ENCODE measurements at places on chromosomes 2 and 18.

DNA sequence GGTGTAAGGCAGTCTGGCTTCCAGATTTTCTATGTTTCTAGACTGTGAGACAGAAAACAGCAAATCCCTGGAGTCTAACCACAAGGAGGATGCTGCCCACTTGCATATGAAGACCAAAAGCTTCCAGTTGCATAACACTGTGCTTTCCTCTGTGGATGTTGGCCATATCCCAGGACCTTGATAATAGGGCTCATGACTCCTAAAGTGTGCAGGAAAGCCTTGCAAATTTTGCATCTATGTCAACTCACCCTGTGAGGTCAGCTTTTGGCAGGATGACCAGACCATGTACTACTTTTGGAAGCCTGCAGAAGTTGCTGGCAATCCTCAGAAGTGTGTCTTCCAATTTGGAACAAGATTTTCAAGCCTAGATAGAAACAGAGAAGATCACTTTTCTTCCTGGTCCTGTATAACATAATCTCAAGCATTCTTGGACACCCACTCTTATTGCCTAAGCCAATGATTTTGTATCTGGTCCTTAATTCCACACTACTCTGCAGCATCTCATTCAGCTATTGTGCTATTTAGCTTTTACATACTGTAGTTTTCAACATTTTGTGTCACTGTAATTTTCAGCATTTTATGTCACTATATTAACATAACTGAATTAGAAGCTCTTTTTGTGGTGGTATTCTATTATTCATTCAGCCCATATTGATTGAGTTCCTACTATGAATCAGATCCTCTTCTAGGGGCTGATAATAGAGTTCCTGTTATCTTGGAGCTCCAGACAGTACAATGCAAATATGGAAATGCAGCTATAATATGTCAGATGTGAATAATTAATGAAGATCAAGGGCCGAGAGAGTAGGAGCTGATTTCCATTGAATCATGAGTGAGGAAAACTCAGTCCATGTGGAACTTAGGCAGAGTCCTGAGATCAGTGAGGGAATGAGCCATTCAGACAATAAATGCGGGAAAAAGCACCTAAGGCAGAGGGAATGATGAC lies 85.3 kb upstream of the RAB27B start:
- no peak for DNase-seq

GRCh38 chr2:105671156-105671555 lies 73.6 kb upstream of the NCK2 start:
- no peak for DNase-seq

DNA sequence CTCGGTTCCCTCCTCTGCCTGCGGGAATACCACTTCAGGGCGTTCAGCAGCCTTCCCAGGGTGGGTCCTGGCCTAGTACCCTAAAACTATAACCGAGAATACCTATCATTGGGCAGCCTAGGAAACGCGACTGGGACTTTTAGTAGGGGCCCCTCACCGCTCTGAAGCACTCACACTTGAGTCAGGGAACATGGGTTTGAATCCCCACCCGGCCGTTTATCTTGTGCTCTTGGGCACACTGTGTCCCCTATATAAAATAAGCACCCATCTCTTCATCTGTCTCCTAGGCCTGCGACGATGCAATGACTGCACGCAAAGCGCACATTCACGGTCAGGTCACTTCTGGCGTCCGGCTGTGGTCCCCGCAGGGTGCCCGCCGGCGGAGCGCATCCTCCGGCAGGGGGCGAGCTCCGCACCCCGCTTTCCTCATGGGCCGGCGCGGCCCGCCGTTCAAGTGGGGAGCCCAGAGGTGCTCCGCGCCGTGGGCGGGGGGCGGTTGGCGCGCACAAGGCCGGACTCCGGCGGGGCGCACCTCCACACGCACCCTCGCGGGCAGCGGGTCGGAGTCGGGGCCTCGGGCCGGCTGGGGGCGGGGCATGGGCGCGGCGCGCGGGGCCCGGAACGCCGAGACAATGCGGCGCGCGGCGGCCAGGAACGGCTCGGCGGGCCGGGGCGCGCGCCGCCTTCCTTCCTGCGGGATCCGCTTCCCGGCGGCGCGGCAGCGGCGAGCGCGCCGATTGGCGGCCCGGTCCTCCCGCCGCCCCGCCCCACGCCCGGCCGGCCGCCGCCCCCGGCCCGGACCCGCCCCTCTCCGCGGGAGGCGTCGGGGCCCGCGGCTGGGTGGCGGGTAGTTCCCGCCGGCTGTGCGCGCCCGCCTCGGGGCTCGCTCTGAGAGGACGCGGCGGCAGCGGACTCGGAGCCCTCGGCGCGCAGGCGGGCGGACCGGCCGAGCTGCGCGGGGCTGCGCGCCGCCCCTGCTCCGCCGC lies at the start of gene ASAP2:
Gene ASAP2 (plus strand): TSS at position 850 of the 986 bp plus-strand sequence. CDS start 293 bp downstream, outside the sequence.
- DNase-seq, result peak; percentile 41

GRCh38 chr18:44548291-44549221 lies 132.1 kb upstream of the SETBP1 start:
- DNase-seq, result no peak

GRCh38 chr18:57466745-57467409 lies 31.7 kb downstream of the ONECUT2 start:
- no peak for DNase-seq

GRCh38 chr2:100320547-100321178 lies 1.6 kb downstream of the LONRF2 start:
- no peak for DNase-seq

DNA sequence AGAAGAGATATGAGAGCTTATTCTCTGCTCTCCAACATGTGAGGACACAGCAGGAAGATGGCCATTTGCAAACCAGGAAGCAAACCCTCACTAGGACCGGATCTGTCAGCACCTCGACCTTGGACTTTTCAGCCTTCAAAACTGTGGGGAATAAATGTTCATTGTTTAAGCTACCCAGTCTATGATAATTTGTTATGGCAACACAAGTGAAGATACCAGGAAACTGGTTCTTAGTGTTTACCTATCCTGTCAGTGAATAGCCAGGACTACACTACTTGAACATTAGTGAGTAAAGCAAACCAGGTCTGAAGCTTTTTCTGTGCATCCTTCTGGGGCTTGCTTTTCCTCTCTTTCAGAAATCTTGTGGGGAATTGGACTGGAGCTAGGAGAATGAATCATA lies 44.4 kb upstream of the BARD1 start:
- no peak for DNase-seq

DNA sequence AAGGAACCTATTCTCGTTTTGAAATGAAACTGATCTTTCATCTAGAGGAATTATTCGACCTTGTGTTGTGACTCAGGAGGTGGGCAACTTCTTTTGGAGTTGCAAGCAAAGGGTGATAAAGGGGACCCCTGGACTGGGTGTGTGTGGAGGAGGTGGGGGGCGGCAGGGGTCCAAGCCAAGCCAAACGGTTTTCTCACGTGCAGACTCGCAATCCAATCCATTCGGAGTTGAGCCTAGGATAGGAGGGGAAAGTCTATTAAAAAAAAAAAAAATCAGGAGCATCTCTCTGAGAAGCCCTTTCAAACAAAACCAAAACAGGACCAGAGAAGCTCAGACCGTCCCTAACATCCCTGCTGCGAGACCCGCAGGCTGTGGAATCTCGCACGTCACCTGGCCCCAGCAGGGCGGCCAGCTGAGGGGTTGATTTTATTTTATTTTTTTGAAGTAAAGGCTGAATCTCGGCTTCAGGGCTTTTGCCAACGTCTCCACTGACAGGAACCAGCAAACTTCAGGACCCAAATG lies 3.7 kb upstream of the ZEB2 start:
- no peak for DNase-seq

GRCh38 chr2:170368370-170368769 lies 190.4 kb downstream of the MYO3B start:
- peak; percentile 40 for DNase-seq

DNA sequence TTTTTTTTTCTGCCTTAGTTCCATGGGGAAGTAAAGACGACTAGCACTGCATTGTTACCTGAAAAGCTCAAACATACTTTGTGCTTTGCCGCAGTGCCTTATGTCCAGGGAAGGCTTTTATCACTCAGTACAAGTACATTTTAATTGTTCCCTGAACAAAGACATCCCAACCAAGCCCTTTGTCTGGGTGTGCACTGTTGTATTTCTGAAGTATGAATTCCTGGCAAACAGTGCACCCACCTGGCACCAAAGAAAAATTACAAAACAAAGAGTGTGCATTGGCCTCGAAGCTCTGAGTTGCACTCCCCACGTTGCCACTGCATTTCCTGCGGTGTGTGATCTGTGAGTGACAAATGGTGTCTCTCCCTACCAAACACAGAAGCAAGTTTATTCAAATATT lies 858.5 kb upstream of the PIK3C3 start:
- DNase-seq, result peak; percentile 52

DNA sequence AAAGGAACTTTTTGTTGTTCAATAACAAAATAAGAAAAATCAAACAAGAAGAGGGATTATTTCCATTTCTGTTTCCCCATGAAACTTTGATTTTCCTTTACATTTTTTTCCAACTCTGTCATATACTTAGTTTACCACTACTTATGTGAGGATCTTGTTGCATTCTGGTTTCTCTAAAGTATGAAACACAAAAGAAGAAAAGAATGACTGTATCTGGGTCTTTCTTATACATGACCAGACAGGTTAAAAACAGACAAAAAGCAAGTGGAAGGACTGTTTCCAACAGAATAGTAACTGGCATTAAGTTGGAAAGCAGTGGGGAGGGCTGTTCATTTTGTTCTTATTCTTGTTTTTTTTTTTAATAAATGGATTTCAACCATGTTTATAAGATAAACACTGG lies 1207.8 kb upstream of the FAM98A start:
- no peak for DNase-seq

DNA sequence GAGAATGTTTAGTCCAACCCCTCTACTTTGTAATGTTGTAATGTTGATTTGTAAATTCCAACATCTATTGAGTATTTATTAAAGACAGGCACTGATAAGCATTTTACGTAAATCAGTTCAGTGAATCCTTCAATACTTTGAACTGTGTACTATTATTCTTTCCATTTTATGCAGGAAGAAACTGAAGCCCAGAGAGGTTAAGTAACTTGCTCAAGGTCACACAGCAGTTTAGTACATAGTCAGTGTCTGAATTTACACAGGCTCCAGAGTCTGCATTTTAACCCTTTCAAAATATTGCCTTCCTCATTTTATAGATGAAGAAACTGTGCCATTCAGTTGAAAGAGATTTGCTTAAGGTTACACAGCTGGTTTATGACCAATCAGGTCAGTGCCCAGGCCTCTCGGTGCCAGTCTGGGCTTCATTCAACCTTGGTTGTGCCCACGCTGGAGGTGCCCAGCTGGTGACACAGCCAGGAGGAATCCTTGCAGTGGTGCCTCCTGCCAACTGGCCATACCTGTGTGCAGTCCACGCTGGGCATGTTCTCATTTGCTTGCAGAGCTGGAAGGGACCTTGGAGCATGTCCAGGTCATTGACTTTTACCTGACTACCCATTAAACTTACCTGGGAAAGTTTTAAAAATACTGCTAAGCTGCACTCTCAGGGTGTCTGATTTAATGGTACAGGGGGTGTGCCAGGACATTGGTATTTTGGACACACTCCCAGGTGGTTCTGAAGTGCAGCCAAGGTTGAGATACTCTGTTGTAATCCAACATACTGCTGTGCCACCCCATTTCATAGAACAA lies 74.3 kb upstream of the CYRIA start:
- no peak for DNase-seq

- DNase-seq, result peak; percentile 82
These were observed 146.3 kb downstream of the RTN4 start for GRCh38 chr2:54903736-54904554.

GRCh38 chr2:214801068-214801467 lies 8.4 kb downstream of the BARD1 start:
- DNase-seq, result no peak

DNA sequence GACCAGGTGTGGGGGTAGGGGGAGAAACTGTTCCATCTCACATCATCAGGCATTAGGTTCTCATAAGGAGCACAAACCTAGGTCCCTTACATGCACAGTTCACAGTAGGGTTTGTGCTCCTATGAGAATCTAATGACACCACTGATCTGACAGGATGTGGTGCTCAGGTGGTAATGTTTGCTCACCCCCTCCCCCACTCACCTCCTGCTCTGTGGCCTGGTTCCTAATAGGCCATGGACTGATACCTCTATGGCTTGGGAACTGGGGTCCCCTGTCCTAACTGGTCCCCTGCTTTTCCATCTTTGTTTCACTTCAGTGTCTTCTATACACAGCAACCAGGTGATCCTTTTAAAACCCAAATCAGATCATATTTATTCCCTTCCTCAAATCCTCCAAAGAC lies 267.8 kb downstream of the TNS1 start:
- no peak for DNase-seq

DNA sequence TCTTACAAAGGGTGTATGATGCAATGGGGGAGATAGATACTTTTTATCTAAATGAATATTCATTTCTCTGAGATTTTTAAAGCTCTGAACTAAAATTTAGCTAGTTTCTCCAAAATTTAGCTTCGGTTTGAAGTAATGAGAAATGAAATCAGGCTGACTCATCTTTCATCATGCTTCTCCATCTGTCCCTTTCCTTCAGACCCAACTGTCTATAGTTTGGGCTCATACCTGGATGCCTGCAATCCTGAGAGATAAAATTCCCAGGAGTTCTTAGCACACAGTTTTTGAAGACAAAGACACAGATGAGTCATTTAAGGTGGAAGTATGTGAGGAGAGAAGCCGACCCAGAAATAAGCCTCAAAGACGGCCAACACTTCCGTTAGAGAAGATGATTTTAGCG lies 336.4 kb upstream of the CDH20 start:
- DNase-seq, result no peak

DNA sequence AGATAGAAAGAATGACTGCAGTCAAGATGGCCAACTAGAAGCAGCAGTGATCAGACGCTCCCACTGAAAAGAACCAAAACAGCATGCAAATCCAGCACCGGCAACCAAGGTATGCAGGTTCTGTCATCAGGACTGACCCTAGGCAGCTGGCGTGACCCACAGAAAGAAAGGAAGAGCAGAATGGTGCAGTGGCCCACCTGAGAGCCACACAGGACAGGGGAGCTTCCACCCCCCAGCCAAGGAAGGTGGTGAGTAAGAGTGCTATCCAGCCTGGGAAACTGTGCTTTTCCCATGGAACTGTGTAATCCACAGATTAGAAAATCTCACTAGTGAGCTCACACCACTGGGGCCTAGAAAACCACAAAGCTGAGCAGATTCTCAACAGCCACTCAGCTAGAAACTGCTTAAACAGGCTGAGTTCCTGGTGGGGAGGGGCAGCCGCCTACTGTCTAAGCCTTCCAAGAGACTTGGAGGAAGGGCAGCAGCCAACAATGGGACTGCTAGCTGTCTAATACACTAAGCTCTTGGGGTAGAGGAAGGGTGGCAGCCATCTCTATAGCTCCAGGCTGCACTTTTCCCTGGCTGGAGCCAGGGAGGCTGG lies 127.9 kb downstream of the EVA1A start:
- DNase-seq, result no peak

DNA sequence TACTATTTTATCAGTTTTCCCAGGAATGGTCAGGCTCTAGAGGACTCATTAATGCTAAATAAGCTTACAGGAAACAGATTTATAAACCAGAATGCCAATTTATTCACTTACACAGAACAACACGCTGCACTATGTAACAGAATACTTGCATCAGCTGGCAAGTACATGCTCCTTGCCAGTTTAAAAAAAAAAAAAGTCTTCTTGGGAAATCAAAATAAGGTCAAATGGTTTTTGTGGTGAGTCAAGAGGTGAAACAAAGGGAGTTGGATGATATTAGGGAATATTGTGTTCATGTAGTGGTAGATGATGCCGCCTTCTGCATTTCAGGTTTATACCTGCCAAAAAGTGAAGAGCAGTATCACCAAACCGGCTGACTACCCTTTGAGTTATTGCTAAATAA lies 1322.1 kb upstream of the ZEB2 start:
- no peak for DNase-seq

- no peak for DNase-seq
These were observed 24.0 kb upstream of the GREB1 start for GRCh38 chr2:11509657-11510360.

Measured in Kasumi-1 (cell line).